ENCODE measurements at places on chromosomes 1 and 21.

DNA sequence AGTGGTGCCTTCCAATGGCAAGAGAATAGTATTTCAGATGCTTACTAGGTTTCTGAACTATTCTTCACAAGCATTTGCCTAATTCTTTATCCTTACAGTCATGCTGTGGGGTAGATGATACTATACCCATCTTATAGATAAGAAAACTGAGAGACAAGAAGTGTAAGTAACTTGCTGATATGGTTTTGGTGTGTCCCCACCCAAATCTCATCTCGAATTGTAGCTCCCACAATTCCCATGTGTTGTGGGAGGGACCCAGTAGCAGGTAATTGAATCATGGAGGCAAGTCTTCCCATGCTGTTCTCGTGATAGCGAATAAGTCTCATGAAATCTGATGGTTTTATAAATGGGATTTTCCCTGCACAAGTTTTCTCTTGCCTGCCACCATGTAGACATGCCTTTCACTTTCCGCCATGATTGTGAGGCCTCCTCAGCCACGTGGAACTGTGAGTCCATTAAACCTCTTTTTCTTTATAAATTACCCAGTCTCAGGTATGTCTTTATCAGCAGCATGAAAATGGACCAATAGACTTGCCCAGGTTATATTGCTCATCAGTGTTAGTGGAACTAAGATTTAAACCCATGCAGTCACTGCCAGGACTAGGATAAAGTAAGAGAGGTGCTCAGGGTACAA is 298.7 kb downstream of the GRIK1 start:
- no peak for DNase-seq

GRCh38 chr1:93874025-93874651 is 4.9 kb downstream of the DNTTIP2 start:
- DNase-seq: no peak

- no peak for DNase-seq
These were observed 98.6 kb upstream of the PLD5 start for GRCh38 chr1:242623119-242623518.

DNA sequence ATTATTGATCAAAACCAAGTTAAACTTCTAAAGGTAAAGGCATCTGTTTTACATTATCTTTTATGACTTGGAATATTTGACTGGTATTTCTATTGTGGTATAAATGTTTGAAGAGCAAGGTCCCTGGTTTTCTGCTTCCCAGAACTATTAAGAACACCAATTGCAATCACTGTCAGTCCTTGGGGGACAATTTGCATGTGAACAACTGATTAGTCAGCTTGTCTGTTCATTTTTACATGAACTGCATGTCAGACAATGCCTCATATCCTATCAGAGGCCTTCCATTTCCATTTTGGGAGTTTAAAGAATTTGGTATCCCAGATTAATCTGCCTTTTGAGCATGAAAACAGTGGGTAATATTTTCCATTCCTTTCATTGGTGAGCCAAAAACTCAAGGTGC is 654.9 kb upstream of the USP24 start:
- DNase-seq: no peak

- DNase-seq: no peak
These were observed 303.6 kb downstream of the KCNH1 start for GRCh38 chr1:210830034-210831028.

- DNase-seq: no peak
These were observed 102.2 kb upstream of the JUN start for GRCh38 chr1:58885998-58886397.

DNA sequence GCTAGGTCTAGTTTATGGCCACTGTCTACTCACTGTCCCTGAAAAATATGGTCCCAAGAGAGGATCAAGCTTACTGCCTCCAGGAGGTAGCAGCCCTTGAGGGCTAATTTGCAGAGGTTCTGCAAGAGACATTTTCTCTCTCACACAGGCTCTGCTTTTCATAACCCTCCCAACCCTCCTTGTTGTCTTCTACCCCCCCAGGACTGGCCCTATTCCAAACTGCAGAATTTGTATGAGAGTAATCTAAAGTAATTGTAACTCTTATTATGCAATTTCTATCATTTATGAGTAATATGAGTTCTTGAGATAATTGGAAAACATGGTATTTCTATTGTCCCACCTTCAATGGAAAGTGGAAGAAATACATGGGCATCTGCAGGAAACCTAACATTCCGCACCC is 70.4 kb upstream of the CD55 start:
- no peak for DNase-seq

DNA sequence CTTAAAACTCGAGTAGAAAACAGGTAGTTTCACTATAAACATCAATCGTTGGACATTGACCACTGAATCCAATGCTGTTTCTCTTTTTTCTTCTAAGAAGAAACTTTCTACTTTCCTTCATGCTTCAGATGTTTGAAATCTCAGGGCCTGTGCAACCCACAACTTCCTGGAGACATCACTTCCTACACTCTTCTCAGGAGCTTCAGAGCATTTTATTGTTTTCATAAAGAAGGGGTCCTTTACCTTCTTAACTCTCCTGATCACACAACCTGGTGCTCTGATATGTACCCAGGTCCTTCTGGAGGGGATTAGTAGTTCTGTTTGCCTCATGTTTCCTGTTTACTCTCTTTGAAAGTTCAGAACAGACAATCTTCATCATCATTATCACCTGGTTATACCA is 113.0 kb upstream of the VAV3 start:
- no peak for DNase-seq

- DNase-seq: no peak
These were observed 379.8 kb downstream of the SIPA1L2 start for GRCh38 chr1:232249861-232250777.

- DNase-seq: no peak
These were observed 20.6 kb downstream of the MTHFR start for GRCh38 chr1:11784993-11785769.

GRCh38 chr1:86152887-86153286 is 3.7 kb downstream of the COL24A1 start:
- no peak for DNase-seq

GRCh38 chr1:235584973-235585372 is 64.6 kb downstream of the GNG4 start:
- no peak for DNase-seq

DNA sequence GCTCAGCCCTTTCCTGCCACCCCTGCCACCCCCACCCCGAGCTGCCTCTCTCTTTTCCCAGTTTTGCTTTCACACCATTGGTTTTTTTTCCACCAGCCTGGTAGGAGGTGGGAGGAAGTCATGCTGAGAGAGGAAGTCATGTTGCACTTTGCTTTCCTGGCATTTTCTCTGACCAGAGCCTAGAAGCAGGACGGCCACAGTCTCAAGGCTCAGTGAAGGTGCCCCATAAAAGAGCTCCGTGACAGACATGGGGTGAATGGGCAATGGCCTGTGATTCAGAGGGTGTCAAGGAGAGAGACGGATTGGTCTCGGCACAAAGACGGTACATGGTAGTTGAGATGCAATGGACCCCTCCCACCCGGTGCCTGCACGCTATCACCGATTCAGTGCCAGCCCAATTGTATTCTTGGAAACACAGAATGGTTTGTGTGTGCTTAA is 42.1 kb upstream of the DMRTB1 start:
- no peak for DNase-seq

DNA sequence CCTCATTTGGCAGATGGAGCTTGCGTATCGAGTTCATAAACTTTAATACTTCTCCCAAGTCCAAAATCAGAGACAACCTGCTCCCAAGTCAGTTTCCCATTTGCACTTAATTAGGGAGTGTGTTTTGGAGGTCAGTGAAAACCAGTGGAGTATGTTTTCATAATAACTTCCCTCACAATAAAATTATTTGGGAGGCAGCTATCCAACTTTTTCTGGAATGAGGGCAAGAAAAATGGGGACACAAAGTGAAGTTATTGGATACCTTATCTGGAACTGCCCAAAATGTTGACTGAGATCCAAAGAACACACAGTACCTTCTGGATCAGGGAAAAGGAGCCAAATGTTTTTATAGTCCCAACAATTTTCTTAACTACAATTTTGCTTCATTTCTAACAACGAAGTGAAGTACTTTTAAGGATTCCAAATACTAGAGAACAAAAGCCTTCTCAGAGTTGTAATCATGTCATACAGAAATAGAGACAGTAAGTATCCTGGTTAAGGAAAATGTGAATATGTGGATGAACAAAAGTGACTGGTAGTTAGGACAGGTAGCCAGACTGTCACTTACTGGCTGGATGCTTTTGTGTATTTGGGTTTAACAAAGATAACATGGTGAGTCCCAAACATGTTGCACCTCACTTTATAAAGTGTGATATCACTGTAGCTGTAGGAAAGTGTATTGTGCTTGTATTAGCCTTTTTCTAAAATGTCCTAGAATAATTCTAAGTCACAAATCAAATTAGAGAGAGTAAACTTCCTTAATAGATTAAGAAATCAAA is 325.0 kb downstream of the HLX start:
- no peak for DNase-seq

DNA sequence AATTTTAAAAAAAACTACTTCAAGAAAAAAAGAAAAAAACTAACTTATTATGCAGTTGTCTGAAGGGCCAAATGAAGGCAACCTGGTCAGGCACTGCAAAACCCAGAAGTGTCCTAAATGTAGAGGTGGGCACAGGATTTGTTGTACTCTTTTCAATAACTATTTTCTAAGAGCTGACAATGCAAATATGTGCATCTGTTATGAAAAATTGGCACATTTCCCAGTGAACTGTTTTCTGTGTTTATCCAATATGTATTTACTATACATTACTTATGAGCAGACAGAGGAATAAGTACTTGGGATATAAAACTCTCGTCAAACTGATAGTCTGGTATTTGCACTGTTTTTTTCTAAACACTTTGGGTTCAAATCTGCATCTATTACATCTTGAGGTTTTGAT is 188.0 kb upstream of the C21orf91 start:
- no peak for DNase-seq

DNA sequence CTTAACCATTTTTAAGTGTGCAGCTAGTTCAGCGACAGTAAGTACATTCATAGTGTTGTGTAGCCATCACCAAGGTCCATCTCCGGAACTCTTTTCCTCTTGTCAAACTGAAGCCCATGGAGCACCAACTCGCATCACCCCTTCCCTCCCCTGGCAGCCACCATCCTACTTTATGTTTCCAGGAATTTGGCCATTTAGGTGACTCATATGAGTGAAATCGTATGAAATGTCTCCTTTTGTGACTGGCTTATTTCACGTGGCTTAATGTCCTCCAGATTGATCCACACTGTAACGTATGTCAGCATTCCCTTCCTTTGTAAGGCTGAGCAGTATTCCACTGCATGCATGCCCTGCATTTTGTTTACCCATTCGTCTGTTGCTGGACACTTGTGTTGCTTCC is 2.5 kb downstream of the COL6A2 start:
- no peak for DNase-seq

- no peak for DNase-seq
These were observed 14.4 kb upstream of the SCCPDH start for GRCh38 chr1:246709835-246710234.
